Activated T-cell treated with anti-CD3 and anti-CD28 coated beads, Interleukin-2, amount 50 U/mL, for 1 hour (primary cell): ENCODE measurements at places on chromosomes 13 and 19.

DNA sequence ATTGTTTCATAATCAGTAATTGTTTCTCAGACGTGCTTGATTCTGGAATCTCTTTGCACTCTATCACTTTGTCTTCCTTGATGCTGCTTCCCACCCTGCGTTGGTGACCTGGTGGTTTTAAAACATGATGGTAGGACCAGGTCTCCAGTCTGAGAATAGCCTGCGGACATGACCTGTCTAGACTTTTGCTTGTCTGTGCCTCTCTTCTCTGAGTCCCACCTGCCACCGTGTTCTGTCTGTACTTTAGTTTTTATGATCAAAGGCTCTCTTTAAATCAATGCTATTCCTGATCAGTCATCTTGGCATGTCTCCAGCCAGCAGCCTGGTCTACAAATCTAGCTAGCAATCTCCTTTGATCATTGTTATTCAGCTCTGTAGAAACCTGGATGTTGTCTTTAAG, 933.9 kb downstream of the DIAPH3 start:
- DNase-seq = no peak

GRCh38 chr19:10712754-10713153, 5.1 kb upstream of the DNM2 start:
- DNase-seq = no peak

GRCh38 chr13:84649853-84650252, 767.6 kb upstream of the SLITRK1 start:
- no peak for DNase-seq

DNA sequence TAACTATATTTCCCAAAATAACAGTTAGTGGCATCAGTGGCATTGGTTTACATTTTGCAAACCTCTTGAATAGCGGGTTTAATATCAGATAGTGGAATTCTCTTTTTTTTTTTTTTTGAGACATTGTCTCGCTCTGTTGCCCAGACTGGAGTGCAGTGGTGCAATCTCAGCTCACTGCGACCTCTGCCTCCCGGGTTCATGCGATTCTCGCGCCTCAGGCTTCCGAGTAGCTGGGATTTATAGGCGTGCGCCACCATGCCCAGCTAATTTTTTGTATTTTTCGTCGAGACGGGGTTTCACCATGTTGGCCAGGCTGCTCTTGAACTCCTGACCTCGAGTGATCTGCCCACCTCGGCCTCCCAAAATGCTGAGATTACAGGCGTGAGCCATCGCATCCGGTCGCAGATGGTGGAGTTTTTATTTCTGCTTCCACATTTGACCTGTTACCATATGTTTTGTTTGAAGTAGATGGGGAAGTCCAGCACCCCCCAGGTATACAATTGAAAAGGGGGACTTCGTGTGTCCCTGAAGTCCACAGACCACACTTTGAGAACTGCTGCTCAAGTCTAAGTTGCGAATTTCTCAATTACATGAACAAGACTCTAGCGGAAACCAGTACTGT, 40.5 kb upstream of the XPO4 start:
- no peak for DNase-seq

GRCh38 chr13:39522329-39522728, 80.7 kb downstream of the LHFPL6 start:
- no peak for DNase-seq
